Immature natural killer cell (primary cell): ENCODE measurements at places on chromosomes 3 and 15. TPM values are rescaled to one million over a fixed set of nuclear protein-coding genes. Genes with fewer than 3 reads are reported as not detected.

KNSTRN gene
- 5.6 TPM for polyA plus RNA-seq

DNA sequence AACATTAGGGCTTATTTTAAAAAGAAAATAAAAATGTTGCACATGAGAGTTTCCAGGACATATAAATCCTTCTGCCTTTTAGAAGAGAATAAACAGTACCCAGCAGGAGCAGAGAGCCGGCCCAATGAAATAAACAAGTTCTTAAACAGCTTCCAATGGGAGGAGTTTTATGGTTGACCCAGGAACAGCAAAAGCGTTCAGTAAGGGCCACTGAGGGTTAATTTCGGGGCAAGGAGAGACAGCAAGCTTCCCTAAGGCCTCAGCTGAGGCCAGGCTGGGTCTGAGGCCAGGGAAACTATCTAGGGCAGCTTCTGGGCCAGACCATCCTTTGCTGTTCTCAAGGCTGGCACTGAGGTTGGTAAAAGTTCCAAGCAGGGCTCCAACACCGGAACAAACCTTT is 3.4 kb downstream of the PDZRN3 start:
- DNase-seq: no peak
- H3K27ac ChIP-seq: no peak overlapping the region
- H3K27me3 ChIP-seq: peaks cover 1% of the 10 kb centered on the region
- no peaks in the 10 kb centered on the region for H3K4me1 ChIP-seq
- H3K36me3 ChIP-seq: no peaks in the 10 kb centered on the region
- H3K4me3 ChIP-seq: no peak overlapping the region

DNA sequence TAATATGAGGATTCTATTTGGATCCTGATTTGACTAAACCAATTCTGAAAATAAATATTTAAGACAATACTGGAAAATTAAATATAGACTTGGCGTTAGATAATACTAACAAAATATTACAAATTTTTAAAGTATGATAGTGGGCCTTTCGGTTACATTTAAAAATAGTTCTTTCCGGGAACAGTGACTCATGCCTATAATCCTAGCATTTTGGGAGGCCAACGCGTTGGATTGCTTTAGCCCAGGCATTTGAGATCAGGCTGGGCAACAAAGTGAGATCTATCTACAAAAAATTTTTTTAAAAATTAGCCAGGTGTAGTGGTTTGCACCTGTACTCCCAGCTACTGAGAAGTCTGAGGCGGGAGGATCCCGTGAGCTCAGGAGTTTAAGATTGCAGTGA is 30.3 kb upstream of the GADL1 start:
- H3K27me3 ChIP-seq: no peaks in the 10 kb centered on the region
- H3K27ac ChIP-seq: no peak overlapping the region
- DNase-seq: no peak
- no peak overlapping the region for H3K4me3 ChIP-seq
- H3K4me1 ChIP-seq: no peaks in the 10 kb centered on the region

MYRIP gene
- polyA plus RNA-seq: not detected

- peaks cover 8% of the 10 kb centered on the region for H3K27me3 ChIP-seq
- H3K27ac ChIP-seq: no peak overlapping the region
- H3K4me3 ChIP-seq: no peak overlapping the region
- DNase-seq: no peak
Measured at GRCh38 chr15:70632491-70633102, 130.8 kb downstream of the UACA start.

DNA sequence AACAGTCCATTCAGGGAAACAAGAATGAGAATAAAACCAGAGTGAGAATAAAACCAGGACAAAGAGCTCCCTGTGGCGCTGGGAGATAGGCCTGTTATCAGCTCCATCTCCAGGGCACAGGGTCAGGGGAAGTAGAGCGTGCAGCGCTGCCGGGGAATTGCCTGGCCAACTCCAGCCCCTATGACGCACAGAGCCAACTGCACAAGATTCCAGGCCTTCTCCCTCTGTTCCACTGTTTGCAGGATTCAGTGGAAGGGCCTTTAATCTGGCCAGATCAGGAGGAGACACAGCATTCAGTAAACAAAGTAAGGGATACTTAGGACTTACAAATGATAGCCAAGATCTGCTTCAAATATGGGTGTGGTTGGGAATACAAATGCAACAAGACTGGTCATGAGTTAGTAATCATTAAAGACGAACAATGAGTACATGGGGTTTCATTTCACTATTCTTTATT is 49.4 kb downstream of the ITGB5 start:
- DNase-seq: no peak
- no peaks in the 10 kb centered on the region for H3K36me3 ChIP-seq
- peaks cover 12% of the 10 kb centered on the region for H3K27me3 ChIP-seq
- H3K4me3 ChIP-seq: no peak overlapping the region

RTF1 gene
- 11.2 TPM for polyA plus RNA-seq

ANKRD63 gene
- polyA plus RNA-seq: not detected

DNA sequence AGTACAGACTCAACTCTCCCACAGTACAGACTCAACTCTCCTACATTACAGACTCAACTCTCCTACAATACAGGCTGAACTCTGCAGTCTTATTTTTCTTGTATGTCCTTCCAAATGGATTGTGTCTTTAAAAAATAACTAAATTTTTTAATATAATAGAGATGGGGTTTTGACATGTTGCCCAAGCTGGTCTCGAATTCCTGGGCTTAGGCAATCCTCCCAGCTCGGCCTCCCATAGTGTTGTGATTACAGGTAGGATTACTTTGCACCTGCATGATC is 31.2 kb upstream of the UBXN7 start:
- no peak for DNase-seq
- H3K4me3 ChIP-seq: no peak overlapping the region

CFAP92 gene
- not detected for polyA plus RNA-seq

- no peak for DNase-seq
- no peaks in the 10 kb centered on the region for H3K4me1 ChIP-seq
- no peak overlapping the region for H3K27ac ChIP-seq
- no peaks in the 10 kb centered on the region for H3K36me3 ChIP-seq
- H3K27me3 ChIP-seq: peaks cover 5% of the 10 kb centered on the region
- no peak overlapping the region for H3K4me3 ChIP-seq
Measured at GRCh38 chr3:19937459-19938294, 3.7 kb upstream of the EFHB start.

- no peak overlapping the region for H3K27ac ChIP-seq
- H3K4me3 ChIP-seq: no peak overlapping the region
- no peak for DNase-seq
- no peaks in the 10 kb centered on the region for H3K4me1 ChIP-seq
- peaks cover 6% of the 10 kb centered on the region for H3K27me3 ChIP-seq
Measured at GRCh38 chr3:159645874-159646273, 342.8 kb upstream of the IL12A start.

EIF3J gene
- polyA plus RNA-seq: 19.4 TPM

- H3K27ac ChIP-seq: no peak overlapping the region
- no peak overlapping the region for H3K4me3 ChIP-seq
- no peaks in the 10 kb centered on the region for H3K36me3 ChIP-seq
- peaks cover 45% of the 10 kb centered on the region for H3K4me1 ChIP-seq
- H3K27me3 ChIP-seq: no peaks in the 10 kb centered on the region
Measured at GRCh38 chr15:52438047-52438446, 90.6 kb downstream of the MYO5A start.

- H3K4me3 ChIP-seq: no peak overlapping the region
- no peaks in the 10 kb centered on the region for H3K27me3 ChIP-seq
- H3K27ac ChIP-seq: no peak overlapping the region
- DNase-seq: no peak
- H3K4me1 ChIP-seq: peaks cover 25% of the 10 kb centered on the region
Measured at GRCh38 chr3:197709135-197709534, 27.6 kb downstream of the RUBCN start.

ASB14 gene
- not detected for polyA plus RNA-seq

- H3K27me3 ChIP-seq: no peaks in the 10 kb centered on the region
- DNase-seq: no peak
- no peaks in the 10 kb centered on the region for H3K4me1 ChIP-seq
- H3K4me3 ChIP-seq: no peak overlapping the region
- H3K27ac ChIP-seq: no peak overlapping the region
Measured at GRCh38 chr3:2870724-2871333, 239.3 kb downstream of the IL5RA start.

C3orf85 gene
- not detected for polyA plus RNA-seq

DNA sequence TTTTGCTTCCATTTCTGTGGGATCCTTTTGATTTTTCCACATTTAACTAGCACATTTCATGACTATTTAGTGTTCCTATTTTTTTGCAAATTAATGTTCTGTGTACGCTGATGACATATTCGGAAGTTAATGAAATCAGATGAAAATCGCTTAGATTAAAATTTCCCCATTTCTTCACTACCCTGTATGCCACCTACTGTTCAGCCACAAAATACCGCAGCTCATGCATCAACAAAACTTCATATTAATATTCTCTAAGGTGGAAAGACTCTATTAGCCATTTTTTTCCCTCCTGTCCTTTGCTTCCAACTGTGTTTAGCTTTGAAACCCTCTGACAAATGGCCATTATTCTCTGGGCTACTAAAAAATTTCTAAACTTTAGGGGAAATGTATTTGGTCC is 300.6 kb downstream of the MECOM start:
- H3K27ac ChIP-seq: no peak overlapping the region
- DNase-seq: no peak
- no peak overlapping the region for H3K4me3 ChIP-seq
- no peaks in the 10 kb centered on the region for H3K27me3 ChIP-seq
- no peaks in the 10 kb centered on the region for H3K36me3 ChIP-seq

TRIM71 gene
- not detected for polyA plus RNA-seq

GRCh38 chr15:68687136-68687735 is 108.4 kb downstream of the CORO2B start:
- H3K4me3 ChIP-seq: no peak overlapping the region
- H3K27ac ChIP-seq: no peak overlapping the region
- peaks cover 4% of the 10 kb centered on the region for H3K27me3 ChIP-seq
- H3K4me1 ChIP-seq: no peaks in the 10 kb centered on the region
- no peaks in the 10 kb centered on the region for H3K36me3 ChIP-seq
- no peak for DNase-seq

DNA sequence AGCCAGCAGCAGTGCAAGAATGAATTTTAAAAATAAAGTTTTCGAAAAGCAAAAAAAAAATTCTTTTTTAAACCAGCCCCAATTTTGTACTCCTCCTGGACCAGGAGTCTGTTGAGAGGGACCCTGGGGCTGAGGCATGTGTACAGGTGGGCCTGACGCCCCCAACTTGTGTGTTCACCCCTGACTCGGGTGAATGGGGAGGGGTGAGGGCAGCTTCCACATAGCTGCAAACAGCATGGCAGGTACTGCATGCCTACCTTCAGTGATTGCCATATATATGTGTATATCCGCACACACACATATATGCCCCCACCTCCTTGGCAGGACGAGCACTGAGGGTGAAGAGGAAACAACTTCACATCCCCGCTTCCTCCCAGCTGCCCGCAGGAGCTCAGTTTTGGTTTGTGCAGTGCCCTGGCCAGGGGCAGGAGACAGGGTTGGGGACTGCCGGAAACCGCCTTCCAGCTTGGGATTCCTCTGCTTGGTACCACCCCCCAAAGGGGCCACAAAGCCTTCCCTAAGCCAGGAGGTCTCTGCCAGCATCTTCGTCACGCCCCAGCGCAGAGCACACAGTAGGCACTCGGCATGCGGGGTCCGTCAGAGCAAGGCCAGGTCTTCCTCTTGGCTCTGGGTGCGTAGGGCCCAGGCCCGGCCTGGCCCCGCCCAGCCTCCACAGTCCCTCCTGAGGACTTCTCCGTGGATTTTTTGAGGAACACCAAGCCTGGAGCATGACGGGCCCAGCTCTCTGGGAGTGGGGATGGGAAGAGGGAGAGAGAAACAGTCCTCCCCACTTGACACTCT is 61.8 kb upstream of the RPL32 start:
- no peak for DNase-seq
- H3K36me3 ChIP-seq: peaks cover 7% of the 10 kb centered on the region
- H3K27ac ChIP-seq: no peak overlapping the region
- peaks cover 52% of the 10 kb centered on the region for H3K4me1 ChIP-seq
- peaks cover 6% of the 10 kb centered on the region for H3K27me3 ChIP-seq

DNA sequence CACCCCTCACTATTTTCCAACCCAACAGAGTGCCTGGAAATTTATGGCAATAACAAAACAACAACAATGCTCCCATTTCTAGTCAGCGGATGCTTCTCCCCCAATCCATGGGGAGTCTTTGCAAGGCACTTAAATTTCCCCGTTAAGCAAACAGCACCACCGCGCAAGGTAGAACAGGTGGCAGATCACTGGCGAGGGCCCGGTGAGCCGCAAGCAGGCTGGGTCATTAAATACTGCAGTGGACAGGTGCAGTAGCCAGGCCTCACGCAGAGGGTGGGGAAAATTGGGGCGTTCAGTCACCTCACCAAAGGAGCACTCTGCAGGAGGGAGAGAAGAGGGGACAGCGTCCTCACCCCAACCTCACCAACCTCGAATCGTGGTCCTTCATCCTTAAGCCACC is 147.5 kb downstream of the NTRK3 start:
- H3K4me1 ChIP-seq: no peaks in the 10 kb centered on the region
- H3K27me3 ChIP-seq: no peaks in the 10 kb centered on the region
- no peak overlapping the region for H3K27ac ChIP-seq
- DNase-seq: no peak
- H3K36me3 ChIP-seq: no peaks in the 10 kb centered on the region
- no peak overlapping the region for H3K4me3 ChIP-seq
